ENCODE measurements at places on chromosomes 7 and 10.

DNA sequence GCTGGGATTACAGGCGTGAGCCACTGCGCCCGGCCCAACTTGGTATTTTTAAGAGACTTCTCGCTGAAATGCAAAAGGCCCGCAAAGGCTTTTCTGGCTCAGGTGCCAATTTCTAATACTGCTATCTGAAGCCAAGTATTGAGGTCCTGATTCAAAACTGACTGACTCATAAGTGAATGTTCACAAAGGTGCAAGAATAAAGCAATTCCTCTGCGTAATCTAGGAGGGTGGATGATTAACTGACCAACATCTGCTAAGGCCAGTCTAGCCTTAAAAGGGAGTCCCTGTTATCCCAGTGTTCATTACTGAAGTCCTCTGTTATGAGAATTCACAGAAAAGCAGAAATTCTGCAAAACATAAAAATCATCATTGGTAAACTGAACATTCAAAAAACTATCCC, 111.4 kb downstream of the SRPK2 start:
- no peak for DNase-seq

- no peak for DNase-seq
These were observed 19.0 kb upstream of the GALNTL5 start for GRCh38 chr7:151937286-151937685.

- DNase-seq = no peak
These were observed 73.4 kb upstream of the CARD11 start for GRCh38 chr7:3117081-3117480.

GRCh38 chr7:300048-300447, 10.1 kb downstream of the FOXL3 start:
- no peak for DNase-seq

DNA sequence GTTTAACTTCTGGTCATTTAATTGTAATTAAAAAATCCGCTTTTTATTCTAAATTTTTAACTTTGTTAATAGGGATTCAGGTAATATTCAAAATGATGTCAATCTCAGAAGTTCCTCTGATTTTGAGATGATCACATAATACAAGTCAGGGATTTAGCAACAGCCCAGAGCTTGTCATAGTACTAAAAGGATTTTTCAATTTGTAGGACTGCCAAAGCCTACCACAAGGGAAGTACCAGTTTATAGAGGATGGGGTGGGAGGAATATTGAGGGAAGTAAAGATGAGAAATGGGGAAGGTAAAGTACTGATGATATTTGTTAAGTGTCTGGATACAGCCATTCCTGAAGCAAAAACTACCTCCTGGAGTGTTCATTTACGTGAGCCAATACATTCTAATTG, 278.2 kb upstream of the TEX47 start:
- DNase-seq = no peak

GRCh38 chr10:59257224-59257623, 80.8 kb downstream of the PHYHIPL start:
- DNase-seq = no peak

DNA sequence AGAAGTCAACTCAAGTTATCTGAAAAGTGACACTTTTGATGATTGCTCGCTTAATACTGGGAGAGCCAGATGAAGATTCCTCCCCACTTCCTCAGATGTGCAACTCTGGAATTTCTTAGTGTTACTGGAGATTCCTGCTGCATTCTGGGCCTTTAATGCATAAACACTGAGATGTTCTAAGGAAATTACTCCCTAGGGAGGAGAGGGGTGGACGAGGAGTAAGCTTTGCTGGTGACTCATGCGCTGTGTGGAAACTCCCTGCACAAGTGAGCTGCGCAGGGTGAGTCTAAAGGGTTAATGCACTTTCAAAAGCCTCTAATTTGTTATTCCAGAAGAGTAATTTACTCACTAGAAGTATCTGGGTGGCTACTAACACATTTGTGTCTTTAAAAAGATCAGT, 46.3 kb downstream of the EGFR start:
- DNase-seq = peak; percentile 96

- DNase-seq = no peak
These were observed 95.2 kb downstream of the PRTFDC1 start for GRCh38 chr10:24857031-24857725.

- DNase-seq = no peak
These were observed 461.9 kb downstream of the PTPRN2 start for GRCh38 chr7:158125721-158126120.

DNA sequence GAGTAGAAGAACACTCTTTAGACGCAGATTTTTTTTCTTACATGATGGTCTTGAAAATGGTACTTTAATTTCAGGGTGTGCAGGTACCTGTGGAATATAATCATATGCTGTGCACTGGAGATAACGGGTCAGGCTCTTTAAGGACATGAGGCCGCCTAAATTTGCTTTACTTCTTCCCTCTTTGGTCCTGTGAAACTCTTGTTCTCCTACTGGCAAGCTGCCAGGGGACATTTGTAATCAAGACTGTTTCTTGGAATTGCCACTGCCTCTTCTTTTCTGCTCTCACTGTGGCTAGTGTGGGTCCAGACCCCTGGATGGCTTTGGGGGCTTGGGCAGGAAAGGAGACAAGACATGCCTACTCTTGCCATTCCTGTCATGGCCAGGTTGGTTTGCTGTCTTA, 146.0 kb downstream of the SND1 start:
- no peak for DNase-seq

DNA sequence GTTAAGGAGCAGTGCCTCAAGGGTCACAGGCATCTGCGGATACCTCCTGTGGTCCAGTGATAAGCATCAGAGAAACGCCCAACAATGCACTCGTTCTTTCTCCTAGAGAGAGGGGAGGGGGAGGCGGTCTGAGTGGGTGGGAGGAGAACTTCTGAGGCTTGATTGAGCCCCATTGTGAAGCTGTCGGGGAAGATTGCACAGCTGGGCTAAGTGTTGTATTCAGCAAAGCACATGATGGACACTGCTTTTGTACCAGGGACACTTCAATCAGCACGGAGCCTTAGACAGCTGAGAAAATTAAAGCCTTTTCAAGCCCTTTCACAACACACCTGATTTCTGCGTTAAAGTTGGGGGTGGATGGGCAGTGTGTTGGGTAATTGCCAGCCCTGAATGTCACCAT, 230.3 kb upstream of the GHITM start:
- no peak for DNase-seq

All from amniotic stem cell (primary cell).